ENCODE measurements at places on chromosomes 6 and 20. TPM values are rescaled to one million over a fixed set of nuclear protein-coding genes. Genes with fewer than 3 reads are reported as not detected.
A peak's percentile ranks its signal among the peaks of the same experiment; 100 is the strongest.

DNA sequence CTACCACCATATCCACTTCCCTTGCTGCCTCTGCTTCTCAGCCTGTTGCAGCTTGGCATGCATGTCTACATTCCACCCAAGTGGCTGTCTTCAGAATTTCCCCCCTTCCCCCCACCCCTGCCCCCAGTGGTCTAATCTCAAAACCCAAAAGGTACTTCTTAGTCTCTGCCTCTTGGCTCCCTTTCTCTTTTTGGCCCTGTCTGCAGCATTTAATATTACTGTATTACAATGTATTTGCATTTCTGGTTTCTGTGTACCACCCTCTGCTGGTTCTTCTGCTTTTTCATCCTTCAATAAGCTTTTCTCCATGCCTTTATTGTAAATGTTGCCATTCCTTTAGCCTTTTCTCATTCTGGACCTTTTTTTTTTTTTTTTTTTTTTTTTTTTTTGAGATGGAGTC, 43.0 kb downstream of the RPRD1B start:
- no peak for DNase-seq

DNA sequence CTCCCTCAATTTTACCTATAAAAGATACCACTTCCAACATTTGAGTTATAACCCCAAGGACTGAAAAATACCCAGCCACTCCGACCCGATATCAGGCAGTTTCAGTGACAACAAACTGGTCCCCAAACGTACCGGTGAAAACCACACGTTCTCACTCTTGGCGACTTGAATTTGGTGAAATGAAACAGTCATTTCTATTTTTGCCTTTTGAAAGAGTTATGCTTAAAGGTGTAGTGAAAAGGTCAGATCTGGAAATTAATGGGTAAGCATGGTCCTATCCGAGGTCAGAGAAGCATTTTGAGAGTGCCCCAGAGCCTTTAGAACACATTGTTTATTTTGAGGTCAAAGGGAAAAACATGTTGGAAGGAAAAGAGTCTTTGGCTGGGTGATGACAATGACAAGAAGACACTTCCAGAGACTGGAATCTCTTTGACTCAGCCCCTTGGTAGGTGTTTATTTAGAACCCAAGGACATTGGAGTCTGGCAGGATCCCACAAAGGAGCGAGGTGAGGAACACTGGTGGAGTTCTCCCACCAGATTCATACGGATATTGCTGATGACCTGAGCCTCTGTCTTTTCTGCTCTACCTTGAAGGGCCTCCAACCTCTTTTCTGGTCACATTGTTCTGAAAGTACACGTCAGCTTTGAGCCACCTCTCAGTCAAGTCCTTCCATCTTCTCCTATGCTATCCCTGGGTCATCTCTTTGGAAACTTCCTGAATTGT, 235.0 kb downstream of the GMPR start:
- no peak for DNase-seq

COL12A1 gene
- 3.7 TPM for total RNA-seq

DNA sequence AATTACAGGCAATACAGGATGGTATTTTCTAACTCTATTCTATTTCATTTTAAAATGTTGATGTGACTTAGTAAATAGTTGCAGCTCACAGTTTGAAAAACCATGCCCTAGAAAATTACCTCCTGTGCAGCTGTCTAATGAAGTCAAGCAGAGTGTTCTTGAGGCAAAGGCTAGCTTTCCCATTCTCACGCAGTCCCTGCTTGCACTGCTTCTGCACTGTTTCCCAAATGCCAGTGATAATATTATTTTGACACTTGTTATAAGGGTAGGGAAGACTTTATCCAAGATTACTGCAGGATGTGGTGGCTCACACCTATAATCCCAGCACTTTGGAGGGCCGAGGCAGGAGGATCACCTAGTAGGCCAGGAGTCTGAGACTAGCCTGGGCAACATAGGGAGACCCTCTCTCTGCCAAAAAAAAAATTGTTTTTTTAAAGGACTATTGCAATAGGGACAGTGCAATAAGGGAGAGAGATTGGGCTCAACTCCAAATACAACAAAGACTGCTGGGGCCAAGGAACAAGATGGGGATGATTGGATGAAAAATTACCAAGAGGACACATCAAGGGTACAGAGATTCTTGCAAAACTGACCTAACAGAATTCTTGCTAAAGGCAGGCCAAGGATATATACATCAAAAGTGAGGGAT, 196.1 kb downstream of the LY86 start:
- no peak for DNase-seq

LGSN gene
- not detected for total RNA-seq

- peak; percentile 23 for DNase-seq
Observed at GRCh38 chr6:31202259-31203166, 32.0 kb upstream of the POU5F1 start.

DNA sequence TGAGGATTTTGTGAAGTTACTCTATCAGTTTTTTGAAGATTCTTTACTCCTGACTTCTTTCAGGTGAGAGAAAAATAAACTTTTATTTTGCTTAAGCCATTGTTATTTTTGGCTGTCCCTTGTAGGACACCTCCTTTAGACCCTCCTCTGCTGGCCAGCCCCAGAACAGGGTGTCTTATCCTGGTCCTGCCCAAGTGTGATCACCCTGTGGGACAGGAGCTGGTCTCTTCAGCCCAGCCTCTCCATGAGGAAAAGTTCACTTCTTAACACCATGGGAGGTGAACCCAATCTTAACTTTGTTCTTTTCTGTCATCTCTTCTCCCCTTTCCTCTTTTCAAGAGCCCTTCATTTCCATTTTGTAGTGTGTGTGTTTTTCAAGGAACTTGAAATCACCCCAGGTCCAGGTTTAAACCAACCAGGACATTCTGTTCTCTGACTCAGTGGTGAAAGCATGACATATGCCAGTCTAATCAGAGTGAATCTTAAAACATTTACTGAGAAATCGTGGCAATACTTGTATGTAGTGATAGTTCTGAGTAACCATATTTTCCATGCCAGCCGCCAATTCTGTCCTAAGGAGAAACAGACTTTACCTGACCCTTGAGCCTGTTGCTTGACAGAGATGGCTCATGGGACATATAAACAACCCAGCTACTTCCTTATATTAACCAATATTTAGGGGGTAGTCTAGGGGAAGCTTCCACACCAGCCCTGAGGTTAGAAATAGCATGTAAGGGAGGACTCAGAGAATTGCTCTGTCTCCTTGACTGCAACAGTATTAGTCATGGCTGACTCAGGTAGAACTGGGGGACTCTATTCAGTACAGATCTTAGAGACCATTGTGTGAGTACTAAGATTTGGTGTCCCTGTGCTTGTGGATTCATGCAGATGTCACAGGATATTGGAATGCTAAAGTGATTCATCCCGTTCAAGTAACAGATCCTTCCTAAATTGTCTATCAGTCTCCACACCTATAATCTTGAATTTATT, 48.8 kb downstream of the FLRT3 start:
- no peak for DNase-seq

- DNase-seq, result no peak
Observed at GRCh38 chr6:88547768-88548167, 381.6 kb upstream of the CNR1 start.

GRCh38 chr6:128275681-128276080, 244.7 kb downstream of the PTPRK start:
- DNase-seq, result no peak

DNA sequence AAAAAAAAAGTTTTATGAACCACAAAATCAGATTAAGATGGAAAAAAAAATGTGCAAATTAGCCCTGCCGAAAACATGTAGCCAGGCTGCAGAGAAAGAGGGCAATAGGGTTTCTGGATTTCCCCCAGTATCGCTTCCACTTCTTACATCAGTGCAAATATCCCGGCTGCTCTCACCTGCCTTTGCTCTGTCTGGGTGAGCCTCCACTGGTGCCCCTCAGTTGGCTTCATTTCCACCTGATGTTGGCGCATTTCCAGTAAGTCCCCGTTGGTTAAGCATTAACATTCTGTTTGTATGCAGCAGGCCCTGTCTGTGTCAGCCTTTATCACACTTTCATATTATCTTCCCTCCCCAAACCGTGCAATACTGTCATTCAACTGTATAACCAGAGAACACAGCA, 215.1 kb downstream of the CBLN4 start:
- DNase-seq, result no peak

DNA sequence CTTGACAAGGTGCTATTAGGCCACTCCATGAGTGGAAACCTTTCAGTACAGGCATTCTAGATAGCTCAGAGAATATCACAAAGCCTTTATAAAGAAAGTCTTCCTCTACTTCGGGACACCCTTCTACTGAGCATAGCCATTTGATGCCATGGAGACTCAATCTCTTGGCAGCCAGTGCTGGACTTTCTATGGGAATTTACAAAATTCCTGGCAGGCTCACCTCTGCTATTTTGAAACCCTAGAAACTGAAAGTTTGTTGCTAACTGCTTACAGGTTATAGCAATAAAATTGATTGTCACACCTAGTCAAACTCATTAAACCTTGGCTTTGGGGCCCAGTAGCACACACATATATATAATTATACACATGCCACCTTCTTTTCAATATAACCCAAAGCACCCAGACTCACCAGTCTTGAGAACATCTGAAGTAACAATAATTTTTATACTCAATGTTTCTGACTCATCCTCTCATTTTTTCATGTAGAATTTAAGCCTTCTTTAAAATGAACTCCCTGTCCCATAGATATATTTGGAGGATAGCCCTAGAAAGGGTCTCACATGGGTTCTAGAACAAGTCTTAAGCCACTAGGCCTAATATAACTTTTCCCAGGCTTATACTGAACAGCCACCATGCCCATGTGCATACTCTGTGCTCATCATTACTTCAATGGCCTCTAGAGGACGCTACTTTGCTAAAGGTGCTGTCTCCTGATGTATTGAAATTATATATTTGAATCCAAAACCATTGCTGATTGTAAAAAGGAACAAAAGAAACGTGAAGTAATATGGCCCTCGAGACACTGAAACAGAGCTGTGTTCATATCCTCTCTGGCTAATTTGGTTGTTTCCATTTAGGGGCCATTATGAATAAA, 368.1 kb upstream of the MARCKS start:
- DNase-seq, result peak; percentile 24

- DNase-seq, result no peak
Observed at GRCh38 chr6:130222775-130223174, at the start of gene SAMD3. Gene SAMD3 (minus strand): TSS chr6:130222951. CDS start chr6:130215273, 7,678 bp downstream.

BEND6 gene
- total RNA-seq, result 0.14 TPM

ASIP gene
- total RNA-seq, result not detected

DNA sequence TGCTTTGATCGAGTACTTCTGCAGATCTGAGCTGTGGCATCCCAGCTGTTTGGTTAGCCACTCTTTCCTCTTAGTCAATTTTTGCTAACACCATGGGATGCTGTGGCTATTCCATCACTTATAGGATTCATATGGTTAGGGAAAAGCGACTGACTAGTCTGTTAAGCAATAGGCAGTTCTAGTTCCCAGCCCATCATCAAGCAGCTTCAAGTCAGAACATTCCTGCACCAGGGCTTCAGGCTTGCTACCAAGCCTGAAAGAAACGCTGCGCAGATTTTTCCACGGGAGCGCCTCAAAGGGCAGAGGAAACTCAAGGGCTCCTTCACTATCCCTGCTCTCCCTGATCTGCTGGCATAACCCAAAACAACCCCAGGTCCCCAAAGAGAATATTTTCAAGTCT, 159.8 kb upstream of the SUPT3H start:
- no peak for DNase-seq

DNA sequence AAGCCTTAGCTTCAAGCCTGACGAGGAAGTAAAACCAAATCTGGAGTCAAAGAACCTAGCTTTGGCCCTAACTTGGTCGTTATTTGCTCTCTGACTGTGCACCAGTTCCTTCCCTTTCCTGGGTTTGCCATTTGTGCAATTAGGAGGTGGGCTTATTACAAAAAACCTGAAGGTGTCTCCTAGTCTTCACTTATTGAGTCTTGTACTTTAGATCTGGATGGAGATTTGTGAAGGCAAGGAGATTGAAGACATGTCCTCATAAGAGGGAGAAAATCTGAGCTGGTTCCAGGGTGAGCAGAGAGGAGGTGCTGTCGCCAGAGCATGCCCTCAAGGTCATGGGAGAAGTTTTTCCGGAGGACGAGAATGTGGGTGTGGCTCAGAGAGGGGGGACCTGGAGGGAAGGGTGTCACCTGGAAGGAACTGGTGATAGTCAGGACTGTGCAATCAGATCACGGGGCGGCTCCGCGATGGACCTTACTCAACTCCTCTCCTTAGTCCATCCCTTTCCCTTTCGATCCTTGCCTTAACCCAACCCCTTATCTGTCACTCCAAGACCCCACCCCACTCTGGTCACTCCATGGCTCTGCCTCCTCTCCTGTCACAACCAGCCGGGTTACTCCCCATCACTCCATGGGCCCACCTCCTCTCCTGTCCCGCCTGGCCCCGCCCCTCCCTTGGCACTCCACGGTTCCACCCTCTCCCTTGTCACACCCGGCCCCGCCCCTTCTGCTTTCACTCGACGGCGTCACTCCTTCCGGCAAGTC, 588 bp upstream of the ACSS2 start:
- DNase-seq, result peak; percentile 99

DNA sequence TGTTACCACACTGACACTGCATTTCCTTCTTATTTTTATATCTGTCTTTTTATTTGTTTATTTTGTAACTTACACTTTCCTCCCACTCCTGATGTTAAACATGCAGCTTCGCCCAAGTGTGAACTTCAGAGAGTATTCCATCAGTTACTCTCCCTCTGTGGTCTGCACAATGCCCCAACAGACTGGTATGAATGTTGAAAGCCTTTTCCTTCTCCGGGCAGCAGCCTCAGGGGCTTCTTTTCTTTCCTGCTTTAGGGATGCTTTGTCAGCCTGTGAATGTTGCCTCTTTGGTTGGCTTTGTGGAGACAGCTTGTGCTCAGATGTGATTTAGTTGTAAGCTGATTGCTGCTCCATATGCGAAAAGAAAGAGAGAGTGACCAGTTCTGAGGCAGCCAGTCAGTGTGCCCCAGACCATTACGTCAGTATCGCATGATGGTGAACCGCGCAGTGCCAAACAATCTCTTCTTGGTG, 44.0 kb downstream of the SMPDL3A start:
- no peak for DNase-seq

ZC3H12D gene
- 0.17 TPM for total RNA-seq

GRCh38 chr6:11700118-11700718, 78.4 kb downstream of the ADTRP start:
- peak; percentile 71 for DNase-seq

EFCAB8 gene
- under 0.01 TPM for total RNA-seq

ZNF391 gene
- 1.1 TPM for total RNA-seq

GRCh38 chr6:111971181-111971841, 82.6 kb upstream of the CCN6 start:
- no peak for DNase-seq

GRCh38 chr6:38736951-38737350, 21.8 kb downstream of the DNAH8 start:
- no peak for DNase-seq

DNA sequence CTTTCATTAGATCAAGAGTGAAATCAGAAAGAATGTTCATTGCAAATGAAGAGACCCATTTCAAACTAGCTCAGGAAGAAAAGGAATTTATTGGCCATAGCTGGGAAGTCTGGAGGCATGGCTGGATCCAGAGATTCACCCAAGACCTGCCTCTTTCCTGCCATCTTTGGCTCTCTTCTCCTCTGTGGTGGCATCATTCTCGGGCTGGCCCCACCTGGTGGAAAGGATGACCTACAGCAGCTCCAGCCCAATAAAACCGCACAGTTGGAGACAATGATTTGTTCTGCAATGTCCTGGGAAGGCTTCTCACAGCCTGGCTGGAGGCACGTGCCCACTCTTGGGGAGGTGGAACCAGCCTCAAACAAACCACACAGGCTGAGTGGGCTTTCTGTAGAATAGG, 18.1 kb upstream of the FERMT1 start:
- no peak for DNase-seq

- DNase-seq, result no peak
Observed at GRCh38 chr6:90530882-90531281, 56.0 kb downstream of the MAP3K7 start.

GRCh38 chr6:51996296-51996947, 91.0 kb downstream of the PKHD1 start:
- no peak for DNase-seq

GRCh38 chr6:142867355-142867801, 77.6 kb downstream of the HIVEP2 start:
- DNase-seq, result peak; percentile 63

Data from dermis blood vessel endothelial cell (primary cell).